Substantia nigra (tissue), 51 donors: ENCODE measurements at places on chromosomes 3 and 15.

GRCh38 chr15:58793862-58794261 lies 22.8 kb downstream of the MINDY2 start:
- DNase-seq, result no peak

GRCh38 chr3:191958980-191959671 lies 498.2 kb downstream of the PYDC2 start:
- DNase-seq, result no peak

DNA sequence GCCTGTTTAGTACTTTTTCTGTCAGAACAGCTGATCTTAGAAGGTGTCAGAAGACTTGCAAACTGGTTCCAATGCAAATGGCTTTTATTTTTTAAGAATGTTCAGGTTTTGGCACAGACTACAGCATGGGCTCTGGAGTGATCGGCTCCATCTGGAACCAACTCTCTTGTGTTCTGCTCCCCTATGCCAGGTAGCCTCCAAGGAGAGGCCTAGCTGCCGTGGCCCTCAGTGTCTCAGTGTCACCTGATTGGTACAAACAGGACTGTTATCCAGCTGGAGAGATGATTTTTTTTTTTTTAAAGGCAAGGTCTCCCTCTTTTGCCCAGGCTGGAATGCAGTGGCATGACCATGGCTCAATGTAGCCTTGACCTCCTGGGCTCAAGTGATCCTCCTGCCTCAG lies 183.1 kb downstream of the SV2B start:
- no peak for DNase-seq

DNA sequence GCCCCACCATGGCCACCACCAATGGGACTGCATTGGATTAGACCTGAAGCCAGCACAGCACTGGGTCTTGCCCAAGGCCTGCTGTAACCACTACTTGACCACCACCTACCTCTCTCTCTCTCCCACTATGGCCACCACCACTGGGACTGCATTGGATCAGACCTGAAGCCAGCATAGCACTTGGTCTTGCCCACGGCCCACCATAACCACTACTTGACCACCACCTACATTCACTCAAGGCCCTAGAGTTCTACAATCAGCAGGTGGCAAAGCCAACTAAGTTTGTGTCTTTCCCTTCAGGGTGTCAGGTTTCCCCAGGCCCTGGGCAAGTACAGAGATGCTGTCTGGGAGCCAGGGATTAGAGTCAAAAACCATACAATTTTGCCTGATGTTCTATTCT lies 57.6 kb downstream of the ESYT3 start:
- no peak for DNase-seq

DNA sequence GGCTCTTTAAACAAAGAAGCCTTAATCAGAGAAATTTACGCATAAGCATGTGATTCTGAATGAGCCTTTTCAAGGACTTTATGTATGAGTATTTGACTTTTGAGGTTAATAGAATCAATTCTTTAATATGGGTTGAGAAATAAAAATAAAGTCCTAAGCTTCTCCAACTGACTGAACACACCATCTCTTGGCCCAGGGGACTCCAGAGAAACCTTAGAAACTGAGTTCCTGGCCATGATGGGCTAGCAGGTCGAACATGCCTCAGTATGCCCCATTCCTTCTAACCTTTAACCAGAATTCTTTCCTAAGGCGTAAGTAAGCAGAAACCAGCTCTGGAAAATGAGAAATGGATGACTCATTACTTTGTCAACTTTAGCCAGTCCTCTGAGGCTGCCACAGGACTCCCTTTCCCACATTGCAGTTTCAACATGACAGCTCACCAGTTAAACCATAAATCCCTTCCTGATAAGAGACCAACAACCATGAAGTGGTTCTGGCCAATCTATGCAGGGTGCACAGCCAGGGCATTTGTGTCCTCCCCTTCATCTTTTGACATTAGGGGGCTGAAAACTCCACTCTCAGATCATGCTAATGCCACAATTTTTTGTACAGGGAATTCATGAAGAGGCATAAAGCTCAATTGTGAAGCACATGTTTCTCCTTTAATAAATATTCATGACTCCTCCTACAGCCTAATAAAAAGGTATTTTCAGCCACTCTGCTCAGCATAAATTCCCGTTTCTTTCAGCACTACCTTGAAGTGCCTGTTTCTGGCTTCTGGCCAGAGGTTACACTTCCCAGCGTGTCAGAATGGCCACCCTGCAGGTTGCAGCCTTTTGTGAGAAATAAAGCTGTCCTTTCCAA lies 33.3 kb downstream of the TM4SF18 start:
- no peak for DNase-seq

GRCh38 chr15:70199540-70200410 lies 102.1 kb upstream of the TLE3 start:
- no peak for DNase-seq

- no peak for DNase-seq
Measured at GRCh38 chr3:17372362-17373210, 369.8 kb downstream of the TBC1D5 start.
